ENCODE measurements at places on chromosomes 6 and 20.

DNA sequence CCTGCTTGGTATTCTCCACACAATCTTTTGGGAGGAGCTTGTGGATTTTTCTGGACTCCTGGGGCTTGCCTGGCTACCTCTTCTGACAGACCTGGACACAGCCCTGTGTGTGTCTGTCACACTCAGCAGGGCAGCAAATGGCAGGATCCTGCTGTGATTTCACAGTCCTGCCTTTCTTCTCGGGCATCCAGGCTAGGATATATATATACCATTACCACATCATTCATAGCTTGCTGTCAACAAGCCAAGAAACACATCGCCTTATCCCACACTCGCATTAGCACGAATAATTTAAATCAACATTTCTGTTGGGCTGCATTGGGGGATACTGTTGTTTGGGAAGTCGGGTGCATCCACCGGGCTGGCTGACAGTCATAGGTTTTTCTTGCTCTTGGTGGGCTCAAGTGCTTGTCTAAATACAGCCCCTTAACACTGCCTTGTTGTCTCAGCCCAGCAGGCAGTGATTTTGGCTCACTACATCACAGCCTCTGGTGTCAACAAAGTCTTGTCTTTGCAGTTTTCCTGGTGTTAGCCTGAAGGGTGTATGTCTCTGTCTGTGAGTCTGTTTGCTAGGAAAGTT is 154.9 kb upstream of the FERMT1 start:
- peak; percentile 54 for DNase-seq

GRCh38 chr6:148250975-148251685 is 91.5 kb upstream of the SASH1 start:
- no peak for DNase-seq

DNA sequence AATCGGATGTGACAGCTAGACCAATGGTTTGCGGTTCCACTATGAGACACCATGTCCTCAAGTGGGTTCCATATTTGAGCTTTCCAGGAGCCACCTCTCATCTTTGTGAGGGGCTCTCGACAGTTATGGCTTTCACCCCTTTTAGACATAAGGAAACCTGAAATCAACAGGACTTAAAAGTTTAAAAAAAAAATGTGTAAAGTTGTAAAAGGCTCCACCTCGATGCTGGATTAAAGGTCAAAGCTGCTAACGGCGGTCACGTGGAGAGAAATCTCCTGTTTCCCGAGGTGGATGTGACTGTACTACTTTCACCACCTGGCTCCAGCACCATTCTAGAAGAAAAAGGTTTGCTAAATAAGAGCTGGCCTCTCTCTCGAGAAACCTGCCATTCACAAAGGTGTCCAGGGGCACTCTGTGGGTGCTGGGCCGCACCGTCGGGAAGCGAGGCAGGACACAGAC is 542 bp downstream of the ATP5F1E start:
- DNase-seq: no peak

DNA sequence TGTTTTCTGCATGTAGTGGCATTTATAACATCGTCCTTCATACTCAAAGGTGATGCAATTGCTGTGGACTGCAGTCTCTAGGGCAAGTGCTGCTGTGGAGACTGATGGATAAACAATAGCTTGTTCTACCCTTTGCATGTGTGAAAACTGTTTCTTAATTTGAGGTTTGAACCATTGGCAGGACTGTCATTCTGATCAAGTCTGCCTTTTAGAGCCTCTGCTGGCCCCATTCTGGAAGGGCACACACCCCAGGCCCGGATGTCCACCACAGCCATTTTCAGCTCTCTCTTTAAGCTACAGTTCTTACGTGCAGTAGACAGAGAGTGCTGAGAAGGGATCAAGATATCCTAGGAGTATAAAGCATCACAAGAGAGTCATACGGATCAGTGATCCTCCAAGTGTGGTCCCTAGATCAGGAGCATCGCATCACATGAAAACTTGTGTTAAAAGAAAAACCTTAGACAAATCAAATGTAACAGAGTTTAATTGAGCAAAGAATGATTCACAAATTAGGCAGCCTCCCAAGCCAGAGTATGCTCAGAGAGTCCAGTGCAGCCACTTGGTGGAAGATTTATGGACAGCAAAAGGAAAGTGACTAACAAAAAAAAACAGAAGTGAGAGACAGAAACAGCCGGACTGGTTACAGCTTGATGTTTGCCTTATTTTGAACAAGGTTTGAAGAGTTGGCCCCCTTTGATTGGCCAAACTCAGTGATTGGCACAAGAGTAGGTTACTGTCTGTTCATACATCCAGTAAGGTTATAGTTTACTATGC is 52.0 kb downstream of the FRK start:
- no peak for DNase-seq

DNA sequence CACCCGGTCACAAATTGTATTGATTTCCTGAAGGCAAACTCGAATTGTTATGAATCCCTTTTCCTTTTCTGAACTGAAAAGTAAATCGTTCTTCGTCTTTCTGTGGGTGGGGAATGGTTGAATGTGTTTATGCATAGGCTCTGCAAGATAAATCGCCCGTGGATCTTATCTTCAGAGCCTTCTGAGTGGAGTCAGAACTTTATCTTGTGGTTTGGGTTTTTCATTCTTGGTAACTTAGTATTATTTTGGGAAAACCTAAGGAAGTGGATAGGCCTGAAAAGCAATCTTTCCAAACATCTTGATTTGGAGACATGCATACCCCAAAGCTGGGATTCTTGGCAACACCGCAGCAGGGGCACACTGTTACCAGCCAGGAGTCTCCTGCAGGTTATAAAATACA is 122.4 kb downstream of the MAP3K7 start:
- DNase-seq: no peak

DNA sequence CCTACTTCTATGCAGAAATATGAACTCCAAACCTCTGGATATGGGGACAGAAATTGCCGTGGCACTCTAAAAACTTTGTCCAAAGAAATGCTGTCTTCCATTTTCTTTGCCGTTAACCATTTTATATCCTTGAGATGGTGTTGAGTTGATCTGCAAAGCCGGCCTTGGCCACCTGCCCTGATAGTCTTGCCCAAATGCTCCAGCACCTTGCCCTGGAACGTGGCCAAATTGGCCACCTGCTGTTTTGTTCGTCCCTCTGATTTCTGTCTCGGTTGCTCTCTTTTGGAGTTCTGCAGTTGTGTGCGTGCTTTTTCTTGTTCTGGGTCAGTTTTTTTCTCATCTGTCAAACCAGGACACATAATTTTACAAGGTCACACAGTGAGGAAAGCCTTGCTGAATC is 239.7 kb upstream of the GMDS start:
- no peak for DNase-seq

DNA sequence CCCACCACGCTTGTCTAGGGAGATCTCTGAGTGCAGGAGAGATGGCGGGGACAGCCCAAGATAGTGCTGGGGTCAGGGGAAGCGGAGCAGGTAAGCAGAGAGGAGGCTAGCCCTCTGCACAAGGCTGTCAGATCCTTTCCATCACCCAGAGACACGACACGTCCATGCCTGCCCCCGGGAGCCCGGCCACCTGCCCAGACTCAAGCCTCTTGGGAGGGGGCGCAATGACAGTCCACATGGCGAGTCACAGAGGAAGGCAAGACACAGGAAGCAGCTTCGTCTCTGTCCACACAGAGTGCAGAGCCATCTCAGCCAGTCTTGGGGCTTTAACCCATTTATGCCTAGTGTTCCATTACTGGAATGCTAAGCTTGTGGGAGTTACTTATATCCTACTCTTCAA is 78.4 kb downstream of the PREX1 start:
- no peak for DNase-seq

DNA sequence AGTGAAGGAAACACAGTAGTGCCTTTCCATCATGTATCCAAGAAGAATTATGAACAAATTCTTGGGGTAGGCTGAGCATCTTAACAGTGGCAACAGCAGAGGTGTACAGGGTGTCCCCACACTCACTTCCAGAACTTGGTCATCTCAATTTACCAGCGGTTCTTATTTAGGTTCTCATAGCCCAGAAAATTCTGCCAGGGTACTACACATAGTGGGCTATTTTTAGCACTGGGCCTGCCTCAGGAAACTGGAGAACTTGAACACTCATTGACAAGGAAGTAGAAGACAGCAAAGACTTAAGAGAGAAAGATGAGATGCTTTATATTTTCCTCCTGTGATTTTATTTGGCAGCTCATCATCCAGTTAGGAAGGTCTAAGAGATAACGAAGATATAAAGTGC is 71.8 kb upstream of the PHIP start:
- no peak for DNase-seq

- no peak for DNase-seq
Observed at GRCh38 chr6:100134703-100135102, 140.7 kb upstream of the MCHR2 start.

GRCh38 chr6:117616391-117617209 is 14.3 kb upstream of the GOPC start:
- no peak for DNase-seq

GRCh38 chr20:33348136-33348937 is 53.0 kb downstream of the CDK5RAP1 start:
- no peak for DNase-seq

GRCh38 chr6:113744861-113745260 is 112.3 kb upstream of the MARCKS start:
- no peak for DNase-seq

DNA sequence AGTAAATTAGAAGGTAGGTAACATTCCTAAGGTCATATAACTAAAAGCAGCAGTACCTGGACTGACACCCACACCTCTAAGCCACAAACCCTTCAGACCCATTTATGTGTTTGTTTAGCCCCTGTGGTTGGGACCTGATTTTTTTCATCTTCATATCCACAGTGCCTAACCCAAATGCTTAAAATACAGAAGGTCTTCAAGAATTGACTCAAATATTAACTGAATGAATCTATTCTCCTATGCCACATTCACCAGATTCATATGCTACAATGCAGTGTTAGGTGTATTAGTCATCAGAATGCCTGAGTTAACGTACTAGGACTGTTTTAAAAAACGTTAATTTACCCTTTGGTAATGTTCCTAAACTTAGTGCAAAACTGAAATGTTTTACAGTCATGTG is 124.8 kb downstream of the AHI1 start:
- no peak for DNase-seq

DNA sequence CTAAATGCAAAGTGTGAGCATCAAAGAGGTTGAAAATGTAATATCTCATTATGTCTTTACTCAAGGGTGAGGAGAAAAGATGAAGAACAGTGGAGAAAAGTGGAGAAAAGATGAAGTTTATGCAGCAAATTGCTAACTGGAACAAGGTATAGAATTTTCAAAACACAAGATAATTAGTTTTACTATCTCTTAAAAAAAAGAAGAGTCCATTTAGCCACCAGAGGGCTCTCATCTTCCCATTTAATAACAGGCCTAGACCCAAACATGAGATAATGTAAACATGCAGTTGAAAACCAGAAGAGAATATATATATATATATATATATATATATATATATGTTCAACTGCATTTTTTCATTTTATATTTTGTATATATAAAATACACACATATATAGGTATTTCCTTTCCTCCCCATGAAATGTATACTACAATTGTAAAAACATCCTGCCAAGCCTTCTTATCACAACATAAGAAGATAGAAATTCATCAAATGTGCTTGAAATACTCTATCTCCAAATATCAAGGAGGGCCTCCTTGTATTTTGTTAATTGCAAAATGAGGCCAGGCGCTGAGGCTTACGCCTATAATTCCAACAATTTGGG is 78.4 kb downstream of the ADTRP start:
- peak; percentile 23 for DNase-seq

- DNase-seq: no peak
Observed at GRCh38 chr6:166381733-166382499, 824 bp downstream of the MPC1 start.

DNA sequence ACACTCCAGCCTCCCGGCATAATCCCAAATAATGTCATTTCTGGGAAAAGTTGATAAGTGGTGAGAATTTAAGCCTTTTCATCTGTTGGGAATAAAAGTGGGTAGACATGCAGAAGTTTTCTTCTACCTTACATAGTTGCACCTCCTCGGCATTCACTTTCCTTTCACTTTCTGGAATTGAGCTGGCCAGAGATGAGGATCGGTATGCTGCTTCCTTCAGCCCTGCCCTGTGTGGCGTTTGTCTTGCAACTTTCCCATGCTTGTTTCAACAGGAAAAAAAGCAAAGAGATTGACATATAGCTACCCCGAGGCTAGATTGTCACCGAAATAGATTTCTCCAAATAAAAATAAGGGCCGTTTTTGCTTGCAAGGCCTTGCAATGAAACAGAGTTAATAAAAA is 65.8 kb upstream of the JAG1 start:
- no peak for DNase-seq

- DNase-seq: no peak
Observed at GRCh38 chr6:44788387-44788981, 401.0 kb downstream of the CDC5L start.

DNA sequence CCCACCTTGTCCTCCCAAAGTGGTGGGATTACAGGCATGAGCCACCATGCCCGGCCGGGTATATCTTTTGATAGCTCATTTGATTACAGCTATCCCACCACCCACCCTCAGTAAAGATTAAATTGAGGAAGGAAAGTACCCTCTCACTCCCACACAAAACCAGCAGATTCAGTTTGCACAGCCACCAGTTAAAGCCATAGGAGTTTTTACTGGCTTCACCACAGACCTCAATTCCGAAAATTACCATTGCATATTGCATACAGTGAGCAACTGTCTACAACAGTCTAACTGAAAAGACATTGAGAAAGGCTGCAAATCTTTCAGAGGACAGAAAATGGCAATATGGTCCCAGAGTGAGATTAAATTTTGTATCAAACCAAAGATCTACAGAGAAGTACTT is 34.9 kb downstream of the ESF1 start:
- no peak for DNase-seq

GRCh38 chr6:136435101-136435500 is 115.1 kb downstream of the MAP7 start:
- DNase-seq: no peak

- no peak for DNase-seq
Observed at GRCh38 chr6:134138226-134138975, 86.0 kb upstream of the SLC2A12 start.

DNA sequence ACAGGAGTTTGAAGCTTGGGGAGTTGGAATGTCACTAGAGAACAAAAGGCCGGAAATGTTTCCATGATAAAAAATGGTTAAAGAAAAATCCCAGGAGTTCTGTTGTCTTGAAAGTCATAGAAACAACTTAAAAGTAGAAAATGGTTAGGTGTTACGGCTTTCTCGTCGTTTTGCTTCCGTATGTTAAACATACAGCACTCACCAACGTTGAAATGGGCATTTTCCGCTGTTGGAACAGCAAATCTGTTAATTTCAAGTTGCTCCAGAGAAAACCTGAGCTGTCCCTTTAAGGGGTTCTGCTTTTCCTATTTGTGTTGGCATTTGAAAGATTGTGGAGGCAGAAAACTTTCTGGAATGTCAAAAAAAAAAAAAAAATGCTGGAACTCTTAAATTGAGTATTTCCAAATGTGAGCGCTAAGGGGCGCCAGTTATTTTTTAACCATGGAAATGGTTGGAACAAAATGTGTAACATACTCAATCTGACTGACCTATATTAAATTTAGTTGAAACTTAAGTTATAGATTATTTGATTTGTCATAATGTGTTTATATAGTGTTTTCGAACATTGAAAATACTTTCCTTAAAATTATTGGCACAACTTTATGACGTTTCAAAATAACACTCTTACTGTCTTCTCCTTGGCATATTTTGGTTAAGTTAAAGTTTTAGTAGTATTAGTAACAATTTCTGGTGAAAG is 2.2 kb downstream of the QKI start:
- no peak for DNase-seq

GRCh38 chr6:133844709-133845108 is 44.2 kb upstream of the TCF21 start:
- no peak for DNase-seq

Measured in NCI-H1417 treated with DMSO at 0.1 percent for 48 hours (cell line).